Kidney capillary endothelial cell (primary cell): ENCODE measurements at places on chromosomes 7 and 10.

- DNase-seq: no peak
Measured at GRCh38 chr7:17681965-17682364, 258.3 kb downstream of the SNX13 start.

DNA sequence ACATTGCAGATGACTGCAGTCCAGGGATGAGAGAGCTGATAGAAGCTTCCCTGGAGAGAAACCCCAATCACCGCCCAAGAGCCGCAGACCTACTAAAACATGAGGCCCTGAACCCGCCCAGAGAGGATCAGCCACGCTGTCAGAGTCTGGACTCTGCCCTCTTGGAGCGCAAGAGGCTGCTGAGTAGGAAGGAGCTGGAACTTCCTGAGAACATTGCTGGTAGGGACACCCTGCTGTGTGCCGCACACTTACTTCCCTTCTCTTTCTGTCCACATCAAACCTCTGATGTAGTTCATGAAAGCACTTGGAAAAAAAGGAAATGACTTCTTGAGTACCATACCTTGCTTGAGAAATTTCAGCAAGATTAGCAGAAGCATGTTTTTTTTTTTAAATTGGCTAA, 25.3 kb downstream of the MAP3K8 start:
- no peak for DNase-seq

- DNase-seq: no peak
Measured at GRCh38 chr10:131668903-131669302, 231.9 kb upstream of the PPP2R2D start.

DNA sequence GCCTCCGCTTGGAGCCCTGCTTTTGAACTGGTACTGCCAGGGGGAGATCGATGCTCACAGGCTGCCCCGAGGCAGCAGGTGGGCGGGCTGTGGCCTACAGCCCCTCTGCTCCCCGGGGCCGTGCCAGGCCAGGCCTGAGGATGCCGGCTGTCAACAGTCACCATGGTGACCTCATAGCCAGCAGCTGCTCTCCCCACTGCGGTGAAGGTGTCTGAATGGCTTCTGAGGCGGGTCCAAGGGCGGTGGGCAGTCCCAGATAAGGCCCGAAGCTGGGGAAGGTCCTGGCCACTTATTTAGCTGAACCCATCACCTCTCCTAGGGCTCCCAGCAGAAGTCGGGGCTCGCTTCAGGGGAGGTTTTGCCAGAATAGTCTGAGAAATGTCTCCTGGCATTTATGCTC, 179.3 kb downstream of the ARHGAP12 start:
- DNase-seq: no peak

- no peak for DNase-seq
Measured at GRCh38 chr7:91373111-91373800, 109.0 kb downstream of the FZD1 start.
